ENCODE measurements at places on chromosomes 7 and 10. TPM values are rescaled to one million over a fixed set of nuclear protein-coding genes. Genes with fewer than 3 reads are reported as not detected.

DNA sequence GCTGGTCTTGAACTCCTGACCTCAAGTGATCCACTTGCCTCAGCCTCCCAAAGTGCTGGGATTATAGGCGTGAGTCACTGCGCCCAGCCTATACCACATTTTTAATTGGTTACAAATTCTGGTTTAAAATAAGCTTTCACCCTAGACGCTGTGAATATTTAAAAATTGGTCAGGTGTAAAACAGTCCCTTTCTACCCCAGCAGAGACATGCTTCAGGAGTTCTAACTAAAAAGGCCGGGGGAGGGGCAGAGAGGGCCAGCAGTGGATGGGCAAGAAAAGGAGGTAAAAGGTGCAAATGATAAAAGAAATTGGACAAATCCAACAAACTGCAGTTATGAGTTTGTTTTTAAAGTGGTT, 70.0 kb downstream of the WAPL start:
- DNase-seq: no peak

DNA sequence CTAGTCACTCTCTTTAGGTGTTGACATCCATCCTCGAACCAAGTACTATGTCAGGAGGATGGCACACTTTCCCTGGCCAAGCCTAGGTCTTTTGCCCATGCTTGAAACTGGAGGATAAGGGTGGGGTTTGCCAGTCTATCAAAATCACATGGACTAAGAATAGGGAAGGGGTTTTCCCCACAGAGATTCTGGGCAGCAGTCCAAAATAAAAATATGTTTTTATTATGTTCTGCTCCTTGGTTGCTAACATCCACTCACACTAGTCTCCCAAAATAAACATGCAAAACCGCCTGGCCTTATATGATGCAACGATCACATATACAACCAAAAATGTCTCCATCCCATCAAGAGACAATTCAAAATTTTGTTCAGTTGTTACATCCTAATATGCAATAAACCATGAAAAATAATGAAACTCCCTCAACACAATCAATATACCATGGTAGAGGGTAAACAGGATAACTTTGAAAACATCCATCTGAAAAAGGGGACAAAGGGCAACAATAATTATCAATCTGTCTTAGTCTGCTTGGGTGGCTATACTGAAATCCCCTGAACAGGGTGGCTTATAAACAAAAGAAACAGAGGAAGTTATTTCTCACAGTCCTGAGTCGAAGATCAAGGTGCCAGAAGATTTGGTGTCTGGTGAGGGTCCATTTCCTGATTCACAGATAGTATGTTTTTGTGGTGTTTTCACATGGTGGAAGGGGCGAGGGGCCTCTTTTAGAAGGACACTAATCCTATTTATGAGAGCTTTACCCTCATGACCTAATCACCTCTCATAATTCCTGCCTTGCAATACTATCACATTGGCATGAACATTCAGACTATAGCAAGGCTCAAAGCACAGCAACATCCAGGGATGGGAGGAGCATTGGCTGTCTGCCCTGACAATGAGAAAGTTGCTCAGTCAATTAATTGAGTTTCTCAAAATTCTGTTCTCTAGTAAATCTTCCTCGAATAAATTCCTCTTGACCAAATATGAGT, 159.3 kb downstream of the ETV1 start:
- peak; percentile 75 for DNase-seq

Gene SRRM3
- 3.2 TPM for total RNA-seq

DNA sequence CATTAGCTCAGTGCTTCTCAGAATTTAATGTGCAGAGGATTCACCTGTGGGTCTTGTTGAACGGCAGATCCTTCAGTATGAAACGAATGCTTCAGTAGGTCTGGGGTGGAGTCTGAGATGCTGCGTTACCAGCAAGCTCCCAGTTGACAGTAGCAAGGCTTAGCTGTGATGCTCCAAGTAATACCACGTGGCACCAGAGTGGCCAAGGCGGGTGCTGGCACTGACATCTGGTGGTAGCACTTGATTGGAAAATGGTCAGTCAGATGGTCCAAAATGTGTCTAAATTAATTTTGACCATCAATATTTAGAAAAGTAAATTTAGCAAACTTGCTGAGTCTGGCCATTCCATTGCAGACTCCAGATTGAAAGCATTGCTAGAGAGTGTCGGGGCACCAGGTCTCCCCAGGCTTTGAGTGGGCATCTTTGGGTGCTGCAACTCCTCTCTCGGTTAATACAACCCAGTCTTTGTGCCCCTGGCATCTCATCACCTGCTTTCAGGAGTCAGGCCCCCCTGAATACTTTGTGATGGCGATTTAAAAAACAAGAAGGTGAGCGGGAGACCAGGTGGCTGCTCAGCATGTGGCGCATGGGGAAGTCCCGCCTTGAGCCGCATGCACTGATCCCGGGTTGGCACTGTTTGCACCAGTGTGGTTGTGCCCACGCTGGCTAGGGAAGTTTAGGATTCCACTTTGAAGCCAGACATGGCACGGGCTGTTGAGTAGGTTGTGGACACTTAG, 130.1 kb downstream of the NT5C2 start:
- peak; percentile 27 for DNase-seq

GRCh38 chr7:22277375-22277774, 79.6 kb downstream of the RAPGEF5 start:
- no peak for DNase-seq

DNA sequence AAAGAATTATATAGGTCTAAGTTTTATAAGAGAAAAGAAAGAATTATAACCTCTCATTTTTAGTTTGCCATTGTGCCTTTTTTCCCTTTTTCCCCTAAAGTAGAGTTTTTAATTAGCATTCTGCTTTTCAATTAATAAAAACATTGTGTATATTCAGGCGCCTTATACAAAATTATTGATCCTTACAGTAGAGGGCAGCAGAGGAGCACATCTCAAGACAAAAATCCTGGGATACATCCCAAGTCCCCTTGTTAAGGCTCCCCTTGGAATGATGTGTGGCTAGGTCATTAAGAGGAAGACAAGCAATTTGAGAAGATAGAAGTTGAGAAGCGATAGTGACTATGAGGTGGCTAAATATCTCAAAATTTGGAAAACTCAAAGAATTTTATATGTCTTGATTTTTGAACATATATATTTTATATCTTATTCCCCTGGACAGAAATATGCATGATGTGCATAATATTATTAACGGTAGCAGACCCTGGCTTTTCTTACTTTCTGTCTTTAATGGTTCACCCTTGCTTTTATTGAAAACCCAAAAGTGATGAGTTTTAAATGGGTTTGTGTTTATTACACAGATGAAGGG, 19.1 kb upstream of the TPK1 start:
- DNase-seq: peak; percentile 53

DNA sequence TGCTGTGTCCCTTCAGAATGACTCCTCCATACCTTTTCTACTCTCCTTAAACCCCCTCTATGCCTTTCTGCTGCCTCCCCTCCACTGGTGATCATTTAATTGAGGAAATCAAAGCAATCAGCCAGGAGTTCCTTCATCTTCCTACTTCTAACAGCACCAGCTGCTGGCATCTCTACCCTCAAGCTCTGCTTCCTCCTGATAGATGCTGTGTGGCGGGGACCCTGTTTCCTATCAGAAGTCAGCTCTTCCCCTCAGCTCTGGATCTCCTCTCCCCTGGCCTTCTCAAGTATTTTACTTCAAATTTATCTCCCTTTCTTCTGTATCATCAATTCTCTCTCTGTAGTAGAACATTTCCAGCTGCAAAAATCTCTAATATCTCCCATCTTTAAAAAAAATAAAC, 183.7 kb downstream of the ELMO1 start:
- no peak for DNase-seq

DNA sequence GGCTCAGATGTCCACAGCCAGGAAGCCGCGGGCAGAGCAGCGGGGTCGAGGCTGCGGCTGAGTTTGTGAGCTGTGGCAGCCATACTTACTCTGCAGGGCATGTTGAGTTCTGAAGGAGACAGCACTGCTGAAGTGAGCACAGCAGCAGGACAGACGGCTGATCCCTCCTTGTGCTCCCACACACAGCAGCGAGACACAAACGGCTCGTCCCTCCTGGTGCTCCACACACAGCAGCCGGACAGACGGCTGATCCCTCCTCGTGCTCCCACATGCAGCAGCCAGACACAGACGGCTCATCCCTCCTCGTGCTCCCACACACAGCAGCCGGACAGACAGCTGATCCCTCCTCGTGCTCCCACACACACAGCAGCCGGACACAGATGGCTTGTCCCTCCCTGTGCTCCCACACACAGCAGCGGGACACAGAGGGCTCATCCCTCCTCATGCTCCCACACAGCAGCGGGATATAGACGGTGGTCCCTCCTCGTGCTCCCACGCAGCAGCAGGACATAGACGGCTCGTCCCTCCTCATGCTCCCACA, 305.1 kb downstream of the PTPRN2 start:
- DNase-seq: no peak
